COLO829 (cell line): ENCODE measurements at places on chromosomes 2 and 18.

GRCh38 chr18:78561757-78562510 lies 417.7 kb upstream of the SALL3 start:
- no peak for DNase-seq

DNA sequence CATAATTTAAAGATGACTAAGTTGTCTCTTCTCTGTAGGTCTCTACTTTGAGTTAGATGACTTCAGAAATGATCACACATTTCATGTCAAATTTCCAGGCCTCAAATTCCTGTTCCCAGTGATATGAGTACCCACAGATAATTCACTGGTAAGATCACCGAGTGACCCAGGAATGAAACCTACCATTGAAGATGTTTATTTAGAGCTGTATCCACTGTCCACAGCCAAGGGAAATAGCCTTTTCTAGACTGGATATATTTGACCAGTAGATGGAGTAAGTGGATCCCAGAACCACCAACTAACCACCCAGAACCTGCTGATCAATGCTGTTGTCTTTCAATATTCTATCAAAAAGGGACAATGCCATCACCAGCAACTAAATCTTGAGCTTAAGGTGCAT lies 238.8 kb downstream of the SLC8A1 start:
- no peak for DNase-seq

- DNase-seq, result no peak
Measured at GRCh38 chr2:237322564-237322963, 91.4 kb downstream of the COL6A3 start.

- no peak for DNase-seq
Measured at GRCh38 chr2:8044046-8044594, 637.7 kb upstream of the ID2 start.

GRCh38 chr2:9033385-9034168 lies 30.1 kb upstream of the MBOAT2 start:
- DNase-seq, result no peak

DNA sequence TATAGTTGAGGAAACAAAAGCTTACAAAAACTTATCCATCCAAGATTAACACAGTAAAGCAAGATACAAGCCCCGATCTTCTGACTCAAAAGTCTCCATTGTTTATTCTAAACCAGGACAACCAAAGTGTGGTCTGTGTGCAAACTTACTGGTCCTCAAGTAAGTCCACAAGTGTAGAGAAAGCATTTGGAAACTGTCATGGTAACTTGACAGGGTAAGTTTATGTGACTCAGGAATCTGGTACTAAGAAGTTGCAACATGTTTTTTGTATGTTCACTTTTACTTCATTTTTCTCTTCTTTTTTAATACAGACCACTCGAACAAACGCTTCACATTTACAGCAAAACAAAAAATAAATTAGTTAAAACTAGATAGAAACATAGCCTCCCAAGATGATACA lies 9.4 kb downstream of the MBD2 start:
- no peak for DNase-seq
